ENCODE measurements at places on chromosomes 13 and 19.

- no peak for DNase-seq
Observed at GRCh38 chr19:33465371-33465770, 56.2 kb downstream of the PEPD start.

DNA sequence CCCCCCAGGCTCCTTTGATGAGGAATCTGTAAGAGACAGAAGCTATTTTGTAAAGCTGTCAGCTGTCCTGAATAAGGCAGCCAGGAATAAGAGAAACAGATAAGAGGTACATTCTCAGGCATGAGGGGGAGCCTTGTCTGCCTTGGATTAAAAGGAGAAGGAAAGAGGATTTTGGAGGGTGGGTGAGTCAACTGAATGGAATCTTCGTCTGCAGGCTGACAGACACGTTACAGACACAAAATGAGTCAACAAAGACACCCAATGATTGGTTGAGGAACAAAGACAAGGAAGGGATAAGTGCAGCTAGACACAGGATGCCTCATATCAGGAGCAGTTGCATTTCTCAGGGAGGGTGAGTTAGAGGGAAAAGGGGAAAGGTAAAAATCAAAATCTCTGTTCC lies 162.5 kb downstream of the OLFM4 start:
- no peak for DNase-seq

GRCh38 chr13:98565726-98566565 lies 11.0 kb downstream of the STK24 start:
- no peak for DNase-seq

DNA sequence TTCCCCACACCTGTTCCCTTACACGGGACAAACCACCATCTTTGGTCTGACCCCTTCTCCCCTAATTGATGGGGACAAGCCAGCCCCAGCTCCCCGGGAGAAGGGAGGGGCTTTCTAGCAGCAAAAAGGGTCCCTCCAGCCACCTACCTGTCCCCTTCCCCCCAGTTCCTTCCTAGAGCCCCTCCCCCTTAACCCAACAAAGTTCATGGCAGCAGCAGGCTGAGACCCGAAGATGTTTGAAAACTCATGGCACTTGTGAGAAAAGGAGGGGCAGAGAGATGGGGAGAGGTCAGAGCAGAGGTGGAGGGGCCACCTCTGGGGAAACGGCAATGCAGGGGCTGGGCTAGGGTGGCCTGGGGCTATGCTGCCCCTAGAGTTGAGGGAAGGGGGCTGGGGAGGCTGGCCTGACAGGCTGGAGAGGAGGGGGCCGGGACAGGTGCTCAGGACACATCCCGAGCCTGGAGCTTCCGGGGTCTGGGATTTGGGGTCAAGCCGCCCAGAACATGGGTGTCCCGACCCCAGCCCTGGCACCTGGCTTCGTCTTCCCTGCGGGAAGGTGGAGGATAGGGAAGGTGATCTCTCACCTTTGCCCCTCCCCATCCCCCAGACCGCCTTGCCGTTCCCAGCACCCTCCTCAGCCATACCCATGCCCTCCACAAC lies 12.5 kb upstream of the ASF1B start:
- no peak for DNase-seq

DNA sequence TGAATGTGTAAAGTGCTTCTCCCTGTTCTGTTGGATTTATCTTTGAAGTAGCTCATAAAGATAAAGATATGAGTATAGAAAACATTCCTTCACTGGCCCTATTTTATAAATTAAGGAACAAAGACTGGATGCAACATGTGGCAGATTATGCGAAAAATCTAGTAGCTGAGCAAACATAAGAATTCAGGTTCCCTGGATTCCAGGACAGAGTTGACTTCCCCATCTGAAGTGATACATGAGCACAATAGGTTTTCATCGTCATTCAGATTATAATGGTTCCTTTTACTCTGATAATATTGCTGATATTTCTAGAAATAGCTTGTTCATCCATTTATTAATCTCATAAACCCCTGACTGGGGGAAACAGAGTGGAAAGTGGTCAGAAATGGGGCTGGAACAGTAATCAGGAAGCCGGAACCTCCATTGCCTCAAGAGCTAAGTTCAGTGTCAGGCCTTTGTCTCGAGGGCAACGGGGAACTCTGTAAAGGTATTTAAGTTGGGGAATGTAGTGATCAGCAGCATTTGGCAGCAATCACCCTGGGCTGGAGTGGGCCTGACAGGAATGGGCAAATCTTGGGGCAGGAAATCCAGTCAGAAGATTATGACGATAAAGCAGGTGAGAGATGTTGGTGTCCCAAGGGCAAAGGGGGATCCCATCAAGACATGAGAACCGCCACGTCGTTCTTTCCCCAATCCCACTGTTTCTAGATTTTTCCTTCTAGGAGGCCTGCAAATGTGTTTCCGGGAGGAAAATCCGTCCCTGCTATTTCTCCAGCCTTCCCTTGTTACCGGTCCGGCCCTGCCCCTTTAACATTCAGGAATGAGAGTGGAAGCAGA lies 232.5 kb upstream of the SERP2 start:
- DNase-seq = no peak

DNA sequence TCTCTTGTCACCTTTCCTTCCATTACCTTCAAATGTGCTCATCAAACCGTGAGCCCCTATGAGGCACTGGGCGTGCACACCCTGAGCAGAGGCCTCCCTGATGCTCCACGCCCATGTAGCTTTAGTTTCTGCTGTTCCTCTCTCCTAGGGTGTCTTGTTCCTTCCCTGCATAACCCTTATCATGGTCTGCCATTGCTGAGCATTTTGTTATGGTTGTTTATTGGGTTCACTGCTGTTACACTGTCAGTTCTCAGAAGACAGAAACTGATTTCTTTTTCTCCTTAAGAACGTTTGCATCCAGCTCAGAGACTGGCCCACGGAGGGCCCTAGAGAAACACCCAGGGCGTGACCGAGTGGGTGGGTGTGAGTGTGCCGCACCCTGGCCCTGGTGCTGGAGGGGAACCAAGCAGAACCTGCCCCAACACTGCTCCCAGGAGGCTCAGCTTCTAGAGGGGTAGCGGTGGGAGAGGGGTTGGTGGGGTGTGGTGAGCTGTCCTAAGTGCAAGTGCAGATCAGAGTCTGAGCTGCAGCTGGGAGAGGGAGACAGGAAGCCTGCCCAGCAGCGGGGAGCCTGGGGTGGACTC lies 61.4 kb upstream of the URI1 start:
- DNase-seq = no peak

DNA sequence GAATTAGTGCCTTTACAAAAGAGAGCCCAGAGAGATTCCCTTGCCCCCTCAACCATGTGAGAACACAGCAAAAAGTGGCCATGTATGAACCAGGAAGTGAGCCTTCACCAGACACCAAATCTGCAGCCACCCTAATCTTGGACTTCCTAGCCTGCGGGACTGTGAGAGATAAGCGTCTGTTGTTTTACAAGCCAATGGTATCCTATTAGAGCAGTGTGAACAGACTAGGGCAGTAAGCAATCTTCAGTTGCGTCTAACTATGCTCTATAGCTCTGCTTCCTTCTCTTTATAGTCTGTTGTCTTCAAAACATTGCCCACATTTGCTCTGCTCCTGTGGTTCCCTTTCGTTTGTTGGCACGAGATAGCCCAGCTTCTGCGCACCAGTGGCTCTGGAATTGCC lies 109.5 kb upstream of the FNDC3A start:
- no peak for DNase-seq

GRCh38 chr19:42284066-42284501 lies 15.0 kb downstream of the CIC start:
- peak; percentile 53 for DNase-seq

DNA sequence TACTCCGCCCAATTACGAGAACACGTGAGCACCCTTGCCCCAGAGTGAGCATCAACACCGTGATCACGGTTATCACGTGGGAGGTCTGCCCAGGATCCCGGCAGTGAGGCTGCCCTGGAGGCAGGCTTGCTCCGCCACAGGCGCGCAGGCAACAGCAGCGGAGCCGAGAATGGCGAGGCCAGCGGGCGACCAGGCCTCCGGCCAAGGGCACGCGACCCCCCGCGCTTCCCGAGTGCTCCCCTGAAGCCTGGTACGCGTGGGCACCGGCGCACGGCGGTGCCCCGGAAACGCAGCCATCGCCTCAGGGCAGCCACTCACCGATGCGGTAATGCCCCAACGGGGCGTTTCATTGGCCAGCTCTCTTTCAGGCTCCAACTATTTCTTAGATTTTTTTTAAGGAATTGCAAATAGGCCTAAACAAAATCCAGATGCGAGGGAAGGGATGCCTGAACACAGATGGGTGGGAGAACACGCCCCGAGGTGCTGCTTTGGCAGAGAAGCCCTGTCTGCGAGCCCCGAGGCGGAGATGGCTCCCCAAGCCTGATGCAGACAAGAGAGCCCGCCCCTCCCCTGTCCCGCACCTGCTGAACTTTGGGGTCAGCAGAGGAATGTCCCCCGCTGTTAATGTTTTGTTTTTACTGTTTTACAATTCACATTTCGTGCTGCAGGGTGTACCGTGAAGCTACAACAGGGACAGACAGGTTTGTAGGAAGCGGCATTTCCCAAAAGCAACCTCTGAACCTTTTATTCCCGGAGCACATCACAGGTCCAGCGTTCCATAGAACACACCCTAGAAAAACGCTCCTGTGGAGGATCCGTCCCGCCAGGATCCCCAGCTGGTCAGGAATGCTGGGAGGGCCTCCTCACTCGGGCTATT lies 132.7 kb downstream of the ZDHHC20 start:
- DNase-seq = no peak

- DNase-seq = no peak
Observed at GRCh38 chr19:7968796-7969554, 25.5 kb upstream of the TIMM44 start.

- peak; percentile 14 for DNase-seq
Observed at GRCh38 chr19:34120846-34121639, 51.3 kb upstream of the LSM14A start.

- DNase-seq = no peak
Observed at GRCh38 chr13:34076319-34076718, 258.4 kb downstream of the RFC3 start.

- no peak for DNase-seq
Observed at GRCh38 chr13:105552078-105552477, 983.4 kb downstream of the EFNB2 start.

- no peak for DNase-seq
Observed at GRCh38 chr13:114286808-114287207, 5.4 kb downstream of the UPF3A start.

GRCh38 chr13:79898202-79898826 lies 417.4 kb downstream of the NDFIP2 start:
- no peak for DNase-seq

DNA sequence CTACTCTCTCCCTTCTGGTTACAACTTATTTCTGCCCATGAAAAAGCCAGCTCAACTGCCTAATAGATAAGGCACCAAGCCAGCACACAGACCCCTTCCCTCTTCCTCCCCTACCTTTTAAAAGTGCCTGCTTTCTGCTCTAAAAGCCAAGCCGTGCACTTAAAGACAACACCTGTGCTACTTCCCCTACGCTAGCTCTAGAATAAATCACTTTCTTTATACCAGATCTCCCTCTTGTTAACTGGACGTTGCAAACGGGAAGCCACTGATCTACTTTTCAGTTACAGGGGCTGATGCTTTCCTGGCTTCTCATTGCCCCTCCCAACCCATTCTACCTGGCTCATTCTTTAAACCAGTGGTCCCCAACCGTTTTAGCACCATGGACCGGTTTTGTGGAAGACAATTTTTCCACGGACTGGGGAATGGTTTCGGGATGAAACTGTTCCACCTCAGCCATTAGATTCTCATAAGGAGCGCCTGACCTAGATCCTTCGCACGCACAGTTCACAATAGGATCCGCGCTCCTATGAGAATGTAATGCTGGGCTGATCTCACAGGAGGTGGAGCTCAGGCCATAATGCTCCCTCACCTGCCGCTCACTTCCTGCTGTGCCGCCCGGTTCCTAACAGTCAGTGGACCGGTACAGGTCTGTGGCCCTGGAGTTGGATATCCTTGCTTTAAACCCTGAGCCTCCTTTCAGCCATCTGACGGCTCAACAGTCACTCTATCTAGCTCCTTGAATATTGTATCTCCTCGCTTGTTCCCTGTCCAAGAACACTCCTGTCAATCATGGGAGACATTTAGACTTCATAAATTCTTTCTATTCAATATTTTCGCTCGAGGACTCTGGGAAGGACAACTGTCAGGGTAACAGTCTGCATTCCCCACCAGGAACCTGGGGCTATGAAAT lies 841 bp upstream of the ZNF223 start:
- no peak for DNase-seq

- DNase-seq = peak; percentile 23
Observed at GRCh38 chr13:30371649-30372265, 50.5 kb upstream of the UBE2L5 start.

- peak; percentile 17 for DNase-seq
Observed at GRCh38 chr19:42422901-42423461, 4.2 kb downstream of the LIPE start.

DNA sequence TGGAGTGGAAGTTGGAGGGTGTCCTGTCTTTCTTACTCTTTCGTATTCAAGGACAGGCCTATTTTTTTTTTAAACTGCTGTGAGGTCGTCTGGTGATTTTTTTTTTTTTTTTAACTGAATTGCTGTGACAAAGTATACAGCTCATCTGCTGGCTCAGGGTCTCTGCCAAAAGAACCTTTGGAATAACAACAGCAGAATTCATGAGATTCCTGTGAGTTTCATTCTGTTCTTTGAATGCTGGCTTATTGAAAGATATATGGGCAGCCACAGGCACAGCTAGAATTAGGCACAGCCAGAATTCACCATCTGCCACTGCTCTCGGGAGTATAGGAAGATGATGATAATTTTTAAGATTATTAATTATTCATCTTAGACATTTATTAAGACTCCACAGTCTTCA lies 21.4 kb upstream of the FRY start:
- no peak for DNase-seq

- no peak for DNase-seq
Observed at GRCh38 chr19:43476606-43477005, 11.2 kb upstream of the LYPD3 start.

DNA sequence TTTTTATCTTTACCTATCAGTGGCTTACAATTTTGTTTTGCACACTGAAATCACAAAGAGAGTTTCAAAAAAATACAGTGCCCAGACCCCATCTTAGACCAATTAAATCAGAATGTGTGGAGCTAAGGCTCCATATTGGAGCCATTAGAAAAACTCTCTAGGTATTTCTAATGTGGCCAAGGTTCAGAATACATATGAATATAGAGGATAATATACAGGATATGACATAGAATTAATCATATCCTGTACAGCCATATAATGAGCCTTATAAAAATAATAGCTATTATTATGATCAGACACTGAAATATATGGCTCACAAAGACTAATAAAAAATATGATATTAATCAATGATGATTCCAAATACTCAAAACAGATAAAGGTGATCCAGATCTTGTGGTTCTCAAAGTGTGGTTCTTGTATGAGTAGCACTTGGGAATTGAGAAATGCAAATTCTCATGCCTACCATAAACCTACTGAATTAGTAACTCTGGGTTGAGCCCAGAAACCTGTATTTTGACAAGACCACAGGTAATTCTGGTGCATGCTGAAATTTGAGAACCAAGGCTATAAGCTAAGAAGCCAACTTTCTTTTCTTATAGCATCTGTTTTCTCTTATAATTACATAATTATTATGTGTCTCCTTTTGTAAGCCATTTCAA lies 408.0 kb downstream of the DIAPH3 start:
- DNase-seq = no peak

DNA sequence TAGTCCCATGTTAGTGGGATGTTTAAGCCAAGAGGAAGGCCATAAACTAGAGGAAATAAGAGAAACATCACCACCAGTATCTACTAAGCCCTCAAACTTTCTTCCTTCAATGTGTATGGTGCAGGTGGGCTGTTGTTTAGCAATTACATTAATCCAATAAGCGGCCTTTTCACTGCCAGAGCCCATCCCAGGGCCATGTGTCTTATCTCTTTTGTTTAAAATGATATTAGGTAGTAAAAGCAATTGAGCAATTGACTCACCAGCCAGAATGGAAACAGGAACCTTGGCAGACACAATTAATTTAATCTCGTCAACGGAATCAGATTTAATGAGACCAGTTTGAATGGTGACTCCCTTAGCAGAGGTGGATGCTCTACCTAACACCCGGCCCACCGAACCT lies 1503.5 kb downstream of the UQCRFS1 start:
- DNase-seq = no peak
